ENCODE measurements at places on chromosomes 5 and 9.

DNA sequence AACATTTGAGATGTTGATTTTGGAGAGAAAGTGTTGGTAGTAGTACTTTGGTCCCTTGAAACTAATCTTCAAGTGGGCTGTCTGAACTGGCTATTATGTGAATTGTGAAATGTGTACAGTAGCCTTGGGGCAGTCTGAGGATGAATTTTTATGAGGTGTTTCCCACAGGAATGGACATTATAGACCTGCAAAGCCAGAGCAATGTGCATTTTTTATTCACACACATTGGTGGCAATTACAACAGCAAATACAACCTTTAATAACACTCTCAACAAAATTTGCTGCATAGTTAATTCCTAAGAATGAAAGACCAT lies 147.0 kb downstream of the PAM start:
- no peak for DNase-seq

- DNase-seq: no peak
These were observed 128.0 kb downstream of the MPDZ start for GRCh38 chr9:13151489-13151888.

DNA sequence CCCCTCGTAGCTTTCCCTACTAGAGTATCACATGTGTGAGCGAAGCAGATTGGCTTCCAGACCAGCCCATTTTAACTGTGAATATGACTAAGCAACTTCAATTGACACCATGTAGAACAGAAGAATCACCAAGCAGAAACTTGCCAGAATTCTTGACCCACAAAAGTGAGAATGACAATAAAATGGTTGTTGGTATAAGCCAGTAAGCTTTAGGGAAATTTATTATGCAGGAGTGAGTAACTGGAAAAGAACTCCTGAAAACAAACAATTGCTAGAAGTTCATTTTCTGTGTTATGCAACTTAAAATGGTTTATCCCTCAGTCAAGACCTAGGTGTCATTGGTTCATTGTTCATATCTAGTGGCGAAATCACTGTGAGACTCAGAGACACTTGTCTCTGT lies 303.1 kb downstream of the DMRT2 start:
- no peak for DNase-seq

GRCh38 chr5:89570557-89570956 lies 687.6 kb upstream of the MEF2C start:
- no peak for DNase-seq

GRCh38 chr5:154288145-154288544 lies 97.6 kb downstream of the GALNT10 start:
- DNase-seq: peak; percentile 92

DNA sequence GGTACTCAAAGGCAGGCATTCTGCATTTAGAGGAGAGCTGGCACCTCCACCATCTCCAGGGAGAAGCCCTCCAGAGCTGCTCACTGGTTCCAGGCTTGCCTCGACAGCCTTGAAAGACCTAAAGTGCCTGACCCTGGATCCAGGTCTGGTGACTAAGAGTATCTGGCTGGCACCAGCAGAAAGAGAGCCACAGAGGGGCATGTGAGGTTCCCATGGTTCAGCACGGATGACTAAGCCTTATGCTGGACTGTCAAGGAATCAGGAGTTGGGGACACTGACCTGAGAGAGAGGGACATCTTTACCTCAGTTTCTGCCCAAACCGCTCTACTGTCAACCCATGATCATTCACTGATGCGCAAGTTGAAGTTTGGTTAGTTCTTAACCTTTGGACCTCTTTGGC lies 3.0 kb downstream of the ACTL7A start:
- no peak for DNase-seq

GRCh38 chr9:87613265-87614111 lies 112.4 kb upstream of the CTSL start:
- no peak for DNase-seq

DNA sequence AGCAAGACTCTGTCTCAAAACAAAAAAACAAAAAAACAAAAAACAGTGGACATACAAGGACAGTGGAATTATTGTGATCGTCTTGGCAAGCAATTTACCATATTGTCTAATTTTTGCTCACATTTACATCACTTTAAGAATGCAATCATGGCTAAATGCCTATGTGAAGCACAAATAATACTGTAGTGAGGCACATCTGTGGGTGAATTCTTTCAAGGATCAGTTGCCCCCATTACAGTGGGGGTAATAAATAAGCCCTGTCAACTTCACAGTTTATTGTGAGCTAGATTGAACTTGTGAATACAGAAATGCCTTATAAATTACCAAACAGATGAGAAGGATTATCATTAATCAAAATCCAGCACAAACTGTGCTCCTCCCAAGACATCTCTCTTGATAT lies 150.2 kb upstream of the PAPPA start:
- no peak for DNase-seq

GRCh38 chr5:36300927-36301540 lies 668 bp downstream of the RANBP3L start:
- DNase-seq: no peak

DNA sequence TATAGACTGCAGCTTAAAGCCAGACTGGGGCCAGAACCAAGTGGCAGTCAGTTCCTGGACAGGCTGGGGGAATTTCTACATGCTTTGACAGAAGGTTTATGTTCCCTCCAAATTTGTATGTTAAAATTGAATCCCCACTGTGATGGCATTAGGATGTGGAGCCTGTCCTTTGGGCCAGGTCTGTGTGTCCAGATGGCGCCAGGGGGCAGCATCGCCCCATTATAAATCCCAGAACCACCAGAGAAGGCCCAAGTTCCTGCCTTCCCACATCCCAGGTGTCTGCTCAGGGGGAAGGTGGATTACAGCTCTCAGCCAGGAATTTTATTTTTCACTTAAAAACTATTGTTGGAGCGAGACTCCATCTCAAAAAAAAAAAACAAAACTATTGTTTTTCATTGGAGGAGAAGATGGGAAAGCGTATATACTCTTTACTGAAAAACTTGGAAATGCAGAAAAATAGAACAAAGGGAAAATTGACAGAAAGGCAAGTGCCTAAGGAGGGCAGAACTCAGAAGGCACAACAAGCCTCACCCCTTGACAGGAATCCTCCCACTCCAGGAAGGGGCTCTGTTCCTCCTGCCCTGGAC lies 5.0 kb downstream of the IL3 start:
- peak; percentile 33 for DNase-seq

DNA sequence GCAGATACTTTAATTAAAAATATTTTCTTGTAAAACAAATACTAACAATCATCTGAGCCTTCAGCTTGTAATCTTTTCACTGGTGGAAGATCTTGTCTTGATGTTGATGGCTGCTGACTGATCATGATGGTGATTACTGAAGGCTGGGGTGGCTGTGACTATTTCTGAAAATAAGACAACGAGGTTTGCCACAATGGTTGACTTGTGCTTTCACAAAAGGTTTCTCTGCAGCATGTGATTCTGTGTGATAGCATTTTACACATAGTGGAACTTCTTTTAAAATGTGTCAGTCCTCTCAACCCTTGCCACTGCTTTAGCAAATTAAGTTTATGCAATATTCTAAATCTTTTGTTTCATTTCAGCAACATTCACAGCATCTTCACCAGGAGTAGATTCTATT lies 461.0 kb downstream of the CCDC171 start:
- no peak for DNase-seq

GRCh38 chr5:141958113-141958512 lies at the start of gene PCDH12:
PCDH12 (minus strand) TSS chr5:141958202; CDS start chr5:141957851, 351 bp downstream.
- peak; percentile 51 for DNase-seq

- DNase-seq: no peak
These were observed 34.6 kb upstream of the ADAMTS16 start for GRCh38 chr5:5105531-5105930.

DNA sequence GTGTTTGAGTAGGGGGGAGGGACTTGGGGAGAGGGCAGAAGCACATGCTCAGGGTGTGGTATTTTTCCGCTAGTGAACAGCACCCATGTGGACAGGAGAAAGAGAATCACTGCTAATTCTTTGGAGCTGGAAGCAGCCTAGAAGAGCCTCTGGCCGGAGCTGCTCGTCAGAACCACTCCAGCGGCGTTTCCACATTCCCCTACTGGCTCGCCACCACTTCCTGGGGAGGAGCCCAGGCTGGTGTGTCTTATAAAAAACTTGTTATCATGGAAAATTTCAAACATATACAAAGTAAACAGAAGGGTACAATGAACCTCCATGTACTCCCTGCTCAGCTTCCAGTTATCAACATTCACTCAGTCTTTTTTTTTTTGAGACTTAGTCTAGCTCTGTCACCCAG lies 26.7 kb downstream of the LHX2 start:
- DNase-seq: no peak

DNA sequence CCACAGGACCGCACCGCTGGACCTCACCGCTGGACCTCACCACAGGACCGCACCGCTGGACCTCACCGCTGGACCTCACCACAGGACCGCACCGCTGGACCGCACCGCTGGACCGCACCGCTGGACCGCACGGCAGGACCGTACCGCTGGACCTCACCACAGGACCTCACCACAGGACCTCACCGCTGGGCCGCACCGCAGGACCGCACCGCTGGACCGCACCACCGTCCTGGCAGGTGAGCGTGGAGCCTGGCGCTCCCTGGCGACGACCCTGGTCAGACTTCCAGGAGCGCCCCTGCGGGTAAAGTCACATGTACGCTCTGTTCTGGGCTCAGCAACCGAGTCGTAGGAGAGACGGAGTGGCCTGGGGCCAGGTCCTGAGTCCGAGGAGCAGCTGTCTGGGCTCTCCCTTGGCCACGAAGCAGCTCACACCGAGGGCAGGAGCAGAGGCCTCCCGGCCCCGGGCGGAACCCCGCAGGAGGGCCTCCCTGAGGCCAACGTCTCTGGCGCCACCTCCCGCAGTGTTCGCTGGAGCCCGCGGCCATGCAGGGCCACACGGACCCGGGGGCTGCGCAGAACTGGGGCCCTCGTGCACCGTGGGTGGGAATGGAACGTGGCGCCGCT lies 30.5 kb downstream of the MRPL36 start:
- DNase-seq: no peak

DNA sequence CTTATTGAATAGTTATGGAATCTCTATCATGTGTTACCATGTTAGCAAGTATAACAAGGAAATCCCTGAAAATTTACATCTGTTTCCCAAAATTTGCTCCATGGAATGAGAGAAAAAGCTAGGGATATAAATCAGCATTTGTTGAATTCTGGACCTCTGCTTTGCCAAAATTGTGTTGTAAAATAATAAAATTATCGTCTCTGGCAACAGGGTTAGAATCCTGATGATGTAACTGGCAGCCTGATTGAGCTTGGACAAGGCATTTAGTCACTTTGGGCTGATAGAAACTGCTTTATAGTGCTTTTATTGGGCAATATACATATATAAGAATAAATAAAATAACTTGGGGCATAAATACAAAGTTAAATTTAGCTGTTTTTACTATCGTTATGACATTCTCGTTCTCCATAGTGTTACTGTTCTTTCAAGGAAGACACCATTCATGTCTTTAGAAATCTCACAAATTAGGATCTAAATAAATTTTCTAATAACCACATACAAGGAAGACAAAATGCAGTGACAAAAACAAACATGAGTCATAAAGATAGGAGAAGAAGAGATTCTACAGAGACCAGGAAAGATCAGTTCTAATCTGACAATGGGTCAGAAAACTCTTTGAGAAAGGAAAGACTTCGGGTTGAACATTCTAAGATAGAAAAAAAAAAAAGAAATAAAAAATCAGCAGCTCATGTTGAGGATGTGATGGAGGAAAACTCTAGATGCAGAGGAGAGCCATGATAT lies 145.0 kb upstream of the CDH10 start:
- DNase-seq: no peak

- peak; percentile 14 for DNase-seq
These were observed 220.5 kb upstream of the ADRA1B start for GRCh38 chr5:159695741-159696294.

DNA sequence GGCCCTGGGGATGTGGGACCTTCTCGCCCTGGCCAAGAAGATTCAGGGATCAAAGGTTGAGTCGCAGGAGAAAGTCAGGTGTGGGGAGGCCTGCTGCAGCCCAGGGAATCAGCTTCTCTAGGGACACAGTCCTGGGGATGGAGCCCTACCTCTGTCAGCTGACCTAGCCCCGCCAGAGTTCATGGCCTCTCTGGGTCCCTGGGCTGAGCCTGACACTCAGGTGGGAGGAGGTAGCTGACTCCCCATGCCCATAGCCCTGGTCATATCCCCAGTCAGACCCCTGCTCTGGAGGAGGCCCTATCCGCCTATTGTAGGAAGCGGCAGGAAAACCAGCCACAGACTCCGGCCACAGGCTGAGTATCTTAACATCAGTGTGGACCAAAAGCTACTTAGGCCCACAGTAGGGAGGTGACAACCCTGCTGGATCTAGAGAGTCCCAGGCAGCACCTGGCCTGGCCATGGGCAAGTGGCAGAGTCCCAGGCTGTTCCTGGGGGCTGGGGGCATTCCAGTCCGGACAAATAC lies 15.0 kb upstream of the MRNIP start:
- no peak for DNase-seq

GRCh38 chr5:95177456-95177855 lies 107.4 kb downstream of the MCTP1 start:
- peak; percentile 12 for DNase-seq

- DNase-seq: no peak
These were observed 637.7 kb downstream of the SLCO4C1 start for GRCh38 chr5:101658433-101658832.

- DNase-seq: no peak
These were observed 3.9 kb upstream of the BTNL9 start for GRCh38 chr5:181035991-181036815.
